CD4-positive, alpha-beta T cell treated with Interleukin-21 for 1 hour (primary cell): ENCODE measurements at places on chromosomes 7 and 10.

DNA sequence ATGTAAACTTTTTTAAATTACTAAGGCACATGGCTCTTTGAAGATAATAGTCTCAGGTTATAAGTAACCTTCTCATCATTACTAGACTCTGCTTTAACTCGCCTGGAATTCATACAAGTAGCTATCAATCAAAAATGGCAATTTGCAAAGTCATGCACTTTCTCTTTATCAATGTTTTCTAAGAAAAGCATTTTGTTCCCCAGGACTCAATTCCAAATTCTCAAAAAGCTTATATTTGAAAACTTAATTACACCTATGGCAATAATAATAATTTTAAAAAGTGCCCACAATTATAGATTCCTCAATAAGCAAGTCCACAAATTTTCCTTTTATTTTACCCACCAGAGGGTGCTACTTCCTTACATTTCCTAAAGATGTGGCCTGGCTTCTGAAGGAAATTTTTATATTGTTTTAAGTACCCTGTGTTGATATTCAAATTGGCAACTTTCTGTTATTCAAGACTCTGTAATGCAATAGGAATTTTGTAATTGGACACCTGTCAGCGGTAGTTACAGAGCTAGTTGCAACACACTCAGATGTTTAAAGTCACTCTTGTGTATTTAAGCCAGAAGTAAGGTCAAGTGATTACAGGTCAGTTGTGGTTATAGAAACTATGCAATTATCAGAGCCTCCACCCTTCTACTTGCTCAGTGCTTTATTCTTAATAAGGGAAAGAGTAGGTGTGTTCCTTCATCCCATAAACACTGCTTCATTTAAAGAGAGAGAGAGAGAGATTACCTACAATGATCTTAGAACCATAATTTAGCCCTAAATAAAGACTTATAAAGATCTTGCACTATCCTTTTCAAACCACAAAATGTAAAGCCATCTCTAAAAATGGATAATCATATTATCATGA, 47.1 kb upstream of the HYAL4 start:
- DNase-seq, result peak; percentile 10

DNA sequence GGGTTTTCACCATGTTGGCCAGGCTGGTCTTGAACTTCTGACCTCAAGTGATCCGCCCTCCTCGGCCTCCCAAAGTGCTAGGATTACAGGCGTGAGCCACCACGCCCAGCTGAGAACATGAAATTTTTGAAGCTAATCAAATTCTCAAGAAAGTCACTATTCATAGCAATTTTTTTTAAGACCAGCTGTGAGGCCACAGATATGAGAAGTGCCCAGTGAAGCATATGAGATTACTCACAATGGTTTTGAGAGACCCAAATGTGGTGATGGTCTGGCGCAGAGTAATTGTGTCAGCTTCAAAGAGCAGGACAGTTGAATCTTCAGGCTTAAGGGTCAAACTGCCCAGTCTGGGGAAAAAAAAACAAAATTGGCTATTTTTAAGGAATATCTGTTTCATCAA, 16.2 kb downstream of the NCOA4 start:
- no peak for DNase-seq

DNA sequence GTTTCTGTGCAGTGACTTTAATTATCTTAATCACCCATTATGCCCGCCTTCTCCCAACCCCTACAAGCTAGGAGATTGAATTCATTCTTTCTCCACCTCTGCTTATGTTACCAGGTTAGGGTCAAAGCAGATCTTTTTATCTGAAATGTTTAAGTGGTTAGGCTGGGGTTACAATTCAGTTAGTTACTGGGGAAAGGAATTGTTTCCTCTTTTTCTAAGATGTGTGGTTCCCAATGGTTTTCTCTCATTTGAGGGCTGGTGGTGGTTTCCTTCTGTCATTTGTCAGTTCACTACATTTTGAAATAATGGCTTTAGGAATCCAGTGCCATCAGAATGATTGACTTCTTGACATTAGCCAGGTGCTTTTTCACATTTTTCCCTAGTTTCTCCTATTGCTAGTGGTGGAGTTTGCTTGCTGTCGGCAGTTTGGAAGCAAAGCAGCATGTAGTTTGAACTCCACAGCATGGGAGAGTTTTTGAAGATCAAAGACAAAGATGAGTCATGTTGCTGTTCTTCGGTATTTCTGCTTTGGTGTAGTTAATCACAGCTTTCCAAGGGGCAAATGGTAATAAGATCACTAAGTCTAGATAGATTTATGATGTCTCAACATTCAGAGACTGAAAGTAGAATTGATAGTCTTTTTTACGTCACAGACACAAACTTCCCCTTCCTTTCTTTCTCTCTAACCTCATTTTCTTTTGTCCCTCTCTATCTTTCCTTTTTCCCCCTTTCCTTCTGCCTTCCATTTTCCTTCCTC, 168.2 kb downstream of the SND1 start:
- no peak for DNase-seq

DNA sequence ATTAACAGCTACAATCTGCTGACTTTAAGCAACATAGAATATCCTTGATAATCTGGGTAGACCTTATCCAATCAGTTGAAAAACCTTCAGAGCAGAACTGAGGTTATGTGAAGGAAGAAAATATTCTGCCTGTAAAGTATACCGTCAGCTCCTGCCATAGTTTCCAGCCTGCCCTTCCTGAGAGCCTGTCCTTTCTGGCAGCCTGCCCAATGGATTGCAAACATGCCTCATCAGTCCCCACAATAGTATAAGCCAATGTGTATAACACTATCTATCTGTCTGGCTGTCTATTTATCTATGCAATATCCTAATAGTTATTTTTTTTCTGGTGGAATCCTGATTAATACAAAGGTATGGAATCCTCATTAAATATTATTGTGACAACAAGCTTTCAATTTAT, 489.2 kb upstream of the KCND2 start:
- no peak for DNase-seq

DNA sequence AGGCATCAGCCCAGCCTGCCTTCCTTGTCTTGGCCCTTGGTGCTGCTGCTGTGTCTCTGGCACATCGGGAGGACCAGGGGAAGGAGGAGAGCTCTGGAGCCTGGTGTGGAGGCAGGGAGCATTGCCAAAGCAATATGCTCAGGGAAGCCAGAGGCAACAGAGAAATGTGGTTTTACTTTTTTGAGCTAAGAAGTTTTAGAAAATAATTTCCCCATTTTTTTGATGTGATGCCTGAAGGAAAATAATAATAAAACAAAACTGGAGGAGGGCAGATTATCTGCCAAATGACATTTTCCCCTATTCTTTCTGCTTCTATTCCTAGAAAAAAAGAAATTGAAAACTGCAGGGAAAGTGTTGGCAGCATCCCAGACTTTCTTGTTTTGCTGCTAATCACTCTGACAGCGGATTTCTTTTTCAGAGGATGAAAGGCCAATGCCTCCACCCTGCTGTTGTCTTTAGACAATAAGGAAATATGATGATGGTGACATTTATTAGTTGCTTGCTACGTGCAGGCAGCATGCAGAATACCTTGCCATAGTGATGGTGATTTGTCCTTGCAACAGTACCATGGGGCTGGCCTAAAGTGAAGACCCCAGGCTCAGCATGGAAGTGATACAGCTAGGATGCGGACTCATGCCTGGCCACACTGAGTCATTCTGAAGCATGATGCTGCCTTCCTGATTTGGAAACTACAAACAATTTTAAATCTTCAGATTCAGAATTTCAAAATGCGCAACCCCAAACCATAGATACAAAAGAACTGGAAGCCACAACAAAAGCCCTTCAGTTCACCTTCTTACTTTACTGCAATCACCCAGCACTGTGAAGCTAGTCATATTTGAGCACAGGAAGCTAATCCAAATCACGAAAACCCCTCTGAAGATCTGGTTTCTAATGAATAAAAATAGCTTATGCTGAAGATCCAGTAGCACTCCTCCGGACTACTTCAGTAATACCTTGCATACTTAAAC, 260.2 kb upstream of the TMEM72 start:
- DNase-seq, result no peak

GRCh38 chr7:47358944-47359588, 222.8 kb downstream of the TNS3 start:
- no peak for DNase-seq

- no peak for DNase-seq
These were observed 107.6 kb downstream of the MYL10 start for GRCh38 chr7:101521430-101521925.

- DNase-seq, result no peak
These were observed 544.2 kb upstream of the TEX47 start for GRCh38 chr7:89339748-89340147.

DNA sequence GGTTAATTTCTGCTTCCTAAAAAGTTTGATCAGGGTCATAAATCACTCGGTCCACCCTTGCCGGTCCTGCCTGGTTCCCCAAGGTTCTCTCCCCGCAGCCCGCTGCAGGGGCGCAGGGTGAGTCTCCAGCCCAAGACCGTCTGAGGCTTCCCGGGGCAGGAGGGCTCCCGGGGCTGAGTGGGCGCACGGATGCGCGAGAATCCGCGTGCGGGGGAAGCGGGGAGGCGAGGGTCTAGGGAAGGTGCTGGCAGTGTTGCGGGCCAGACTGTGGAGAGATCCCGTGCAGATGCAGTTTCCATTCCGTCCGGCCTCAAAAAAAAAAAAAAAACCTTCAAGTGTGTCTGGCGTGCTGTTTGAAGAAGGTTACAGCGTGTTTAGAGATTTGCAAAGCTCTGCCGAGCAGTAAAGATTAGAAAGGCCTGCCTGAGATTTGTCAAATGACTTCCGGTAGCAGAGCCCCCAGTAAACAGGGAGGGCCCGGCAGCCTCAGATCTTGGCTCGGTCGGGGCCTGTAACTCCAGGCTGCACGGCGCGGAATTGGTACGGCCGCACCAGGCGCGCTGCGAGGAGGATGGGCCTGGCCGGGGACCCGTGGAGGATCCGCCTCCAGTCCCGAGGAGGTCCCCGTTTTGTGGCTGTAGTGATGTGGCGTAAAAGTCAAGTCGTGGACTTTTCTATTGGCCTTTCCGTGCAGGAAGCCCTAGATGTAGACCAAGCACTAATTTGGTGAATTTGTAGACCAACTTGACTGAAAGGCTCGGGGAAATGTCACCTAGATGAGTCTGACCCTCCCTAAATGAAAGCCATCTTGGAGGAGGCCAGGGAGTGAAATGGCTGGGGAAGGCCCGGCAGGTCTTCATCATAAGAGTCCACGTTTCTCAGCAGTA, 293.2 kb upstream of the NFE2L3 start:
- DNase-seq, result no peak

- no peak for DNase-seq
These were observed 501.9 kb upstream of the SEMA3D start for GRCh38 chr7:85688712-85689111.

- DNase-seq, result no peak
These were observed 1.8 kb upstream of the IKZF1 start for GRCh38 chr7:50302486-50303334.

DNA sequence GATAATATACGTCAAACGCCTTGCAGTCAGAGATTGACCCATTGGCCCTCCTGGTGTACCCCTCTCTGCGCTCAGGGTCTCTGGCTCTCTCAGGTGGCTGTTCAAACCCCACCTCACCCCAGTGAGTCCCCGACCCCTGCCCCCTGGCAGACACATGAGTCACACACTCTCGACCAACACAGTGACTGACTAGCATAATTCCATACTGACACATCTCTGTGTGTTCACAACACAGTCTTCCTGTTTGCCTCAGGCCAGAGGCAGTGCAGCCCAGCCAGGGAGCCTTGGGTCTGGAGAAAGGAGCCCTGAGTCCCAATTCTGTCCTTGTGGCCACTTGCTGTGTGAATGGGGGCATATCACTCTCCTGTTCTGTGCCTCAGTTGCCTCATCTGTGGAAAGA, 40.1 kb downstream of the PALD1 start:
- DNase-seq, result no peak

DNA sequence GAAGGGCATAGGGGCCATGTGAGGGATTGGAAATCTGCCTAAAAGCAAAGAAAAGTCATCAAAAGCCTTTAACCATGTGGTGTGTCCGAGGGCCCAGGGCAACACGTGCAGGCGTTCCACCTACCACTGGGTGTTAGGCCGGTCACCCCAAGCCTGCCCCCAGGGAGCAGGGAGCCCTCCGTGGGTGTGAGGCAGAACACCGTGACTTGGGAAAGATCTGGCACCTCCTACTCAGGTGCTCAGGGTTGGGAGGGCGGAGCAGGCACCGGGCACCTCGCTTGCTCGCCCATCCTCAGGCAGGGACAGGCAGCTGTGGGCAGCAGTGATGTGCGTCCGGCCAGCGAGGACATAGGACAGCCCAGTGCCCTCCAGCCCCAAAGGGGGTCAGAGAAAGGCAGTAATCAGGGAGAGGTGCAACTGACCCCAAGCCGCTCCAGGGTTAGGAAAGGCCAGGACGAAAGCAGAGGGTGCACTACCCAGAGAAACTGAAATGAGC, 80.7 kb upstream of the CHST15 start:
- no peak for DNase-seq

DNA sequence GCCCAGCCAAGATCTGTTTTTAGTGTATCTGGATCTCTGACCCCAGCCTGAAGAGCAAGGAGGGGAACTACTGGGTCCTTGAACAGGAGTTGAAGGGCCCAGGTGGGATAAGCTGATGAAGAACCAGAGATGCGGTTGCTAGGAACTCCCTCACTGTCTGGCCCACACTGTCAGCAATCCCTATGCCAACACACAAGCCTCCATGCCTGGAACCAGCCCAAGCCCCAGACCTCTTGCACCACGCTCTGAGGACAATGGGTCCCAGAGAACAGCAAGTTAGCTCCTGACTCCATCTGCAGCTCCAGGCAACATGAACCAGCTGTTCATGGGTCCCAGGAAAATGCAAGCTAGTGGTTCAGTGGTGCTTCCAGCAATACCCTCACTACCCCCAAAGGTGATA, 2.4 kb downstream of the NAT16 start:
- no peak for DNase-seq

DNA sequence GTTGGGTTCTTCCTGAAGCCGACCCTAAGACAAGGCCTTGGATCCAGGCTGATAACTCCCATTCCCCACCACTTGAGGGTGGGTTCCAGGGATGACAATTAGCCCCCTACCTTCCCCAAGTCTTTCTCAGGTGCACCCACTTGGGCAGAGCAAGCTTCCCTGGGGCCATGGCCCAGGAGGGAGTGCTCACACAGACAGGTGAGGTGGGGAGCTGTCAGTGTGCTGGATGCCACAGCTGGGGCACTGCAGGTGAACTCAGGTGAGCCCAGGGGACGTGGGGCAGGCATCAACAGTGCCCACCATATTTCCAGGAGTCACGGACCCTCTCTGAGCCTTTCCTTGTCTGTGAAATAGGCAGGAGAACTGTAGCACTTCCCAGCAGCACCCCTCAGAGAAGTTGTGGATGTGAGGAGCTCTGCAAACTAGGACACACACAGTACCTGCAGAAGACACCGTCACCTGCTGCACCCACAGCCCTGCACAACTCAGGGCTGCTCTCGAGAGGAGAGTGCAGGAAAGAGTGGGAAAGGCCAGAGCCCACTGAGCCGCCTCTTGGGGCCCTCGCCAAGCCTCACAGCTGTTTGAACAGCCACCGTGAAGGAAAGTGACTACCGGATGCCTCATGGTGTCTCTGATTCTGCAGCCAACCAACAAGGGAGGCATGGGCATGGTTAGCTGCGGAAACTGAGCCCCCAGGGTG, 17.9 kb downstream of the SH3PXD2A start:
- no peak for DNase-seq
